CD4-positive, alpha-beta memory T cell (primary cell): ENCODE measurements at places on chromosomes 1 and 21. TPM values are rescaled to one million over a fixed set of nuclear protein-coding genes. Genes with fewer than 3 reads are reported as not detected.

CR2 gene
- 6.7 TPM for total RNA-seq

KCND3 gene
- not detected for total RNA-seq

NEK2 gene
- total RNA-seq: not detected

SMIM11 gene
- 8.4 TPM for total RNA-seq

S1PR1 gene
- total RNA-seq: 363 TPM

BPNT1 gene
- 11.4 TPM for total RNA-seq

SLC5A9 gene
- not detected for total RNA-seq

SPOCD1 gene
- total RNA-seq: 0.94 TPM

UBL4B gene
- total RNA-seq: not detected

GREM2 gene
- total RNA-seq: 1.8 TPM

EXO1 gene
- total RNA-seq: 0.41 TPM

IGSF5 gene
- not detected for total RNA-seq

PDZK1 gene
- total RNA-seq: not detected

TMEM61 gene
- not detected for total RNA-seq

PRRX1 gene
- not detected for total RNA-seq

LCE3D gene
- not detected for total RNA-seq

FMOD gene
- not detected for total RNA-seq

- H3K36me3 ChIP-seq: no peaks in the 10 kb centered on the region
- no peak for DNase-seq
- H3K27ac ChIP-seq: no peak overlapping the region
- H3K4me1 ChIP-seq: peaks cover 25% of the 10 kb centered on the region
- H3K4me3 ChIP-seq: no peak overlapping the region
Measured at GRCh38 chr1:6208723-6209660, 3.1 kb downstream of the RNF207 start.

DNA sequence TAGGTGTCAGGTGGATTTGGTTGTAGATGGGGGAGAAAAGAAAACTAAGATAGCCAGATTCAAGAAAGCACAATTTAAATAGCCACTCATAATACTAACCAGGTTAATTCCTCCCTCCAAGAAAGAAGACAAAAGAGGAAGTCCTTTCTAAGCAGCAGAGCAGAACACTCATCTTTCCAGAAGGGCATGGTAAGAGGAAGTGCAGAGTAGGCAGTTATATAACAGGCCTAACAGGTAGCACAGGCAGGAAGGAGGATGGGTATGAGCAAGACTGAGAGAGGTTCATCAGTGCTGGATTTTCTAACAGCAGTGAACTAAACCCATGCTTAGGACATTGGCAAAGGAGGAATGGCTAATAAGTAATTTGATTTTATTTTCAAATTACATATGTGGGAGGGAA lies 517.5 kb downstream of the PLPP3 start:
- H3K27ac ChIP-seq: no peak overlapping the region
- H3K4me3 ChIP-seq: no peak overlapping the region
- no peak for DNase-seq
- no peaks in the 10 kb centered on the region for H3K27me3 ChIP-seq
- no peaks in the 10 kb centered on the region for H3K36me3 ChIP-seq

DNA sequence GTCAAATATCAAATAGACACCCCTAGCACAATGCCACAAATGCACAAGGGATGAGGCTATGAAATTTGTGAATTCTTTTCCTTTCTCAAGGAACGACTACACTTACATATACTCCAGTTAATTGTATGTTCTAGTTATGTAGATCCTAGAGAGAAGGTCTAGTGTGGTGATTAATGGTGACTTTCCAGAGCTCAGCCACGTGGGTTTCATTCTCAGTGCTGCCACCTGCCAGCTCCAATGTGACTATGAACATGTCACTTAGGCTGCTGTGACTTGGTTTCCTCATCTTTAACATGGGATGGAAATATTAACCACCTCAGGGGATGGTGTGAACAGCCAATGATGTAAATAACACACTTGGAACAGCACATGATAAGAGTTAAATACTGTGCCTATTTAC lies 138.3 kb downstream of the APP start:
- H3K4me3 ChIP-seq: no peak overlapping the region
- H3K27ac ChIP-seq: no peak overlapping the region
- H3K27me3 ChIP-seq: no peaks in the 10 kb centered on the region
- DNase-seq: no peak
- H3K4me1 ChIP-seq: no peaks in the 10 kb centered on the region

DNA sequence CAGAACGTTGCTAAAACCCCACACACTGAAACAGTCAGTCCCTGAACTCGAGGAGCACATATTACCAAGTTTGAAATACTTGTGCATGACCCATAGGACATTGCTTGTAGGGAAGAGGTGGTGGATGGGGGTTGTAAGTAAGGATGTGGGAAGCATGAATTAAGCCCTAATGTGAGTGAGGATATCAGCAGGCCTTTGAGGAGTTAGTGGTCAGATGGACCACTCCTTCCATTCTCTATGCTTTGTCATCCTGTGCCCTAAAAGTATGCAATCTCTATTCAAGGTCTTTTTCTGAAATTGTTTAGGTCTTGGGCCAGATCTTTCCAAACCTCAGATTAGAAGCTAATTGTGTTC lies 70.9 kb upstream of the SAMSN1 start:
- H3K27ac ChIP-seq: no peak overlapping the region
- DNase-seq: no peak
- no peaks in the 10 kb centered on the region for H3K4me1 ChIP-seq

GRCh38 chr1:247110627-247111258 lies 6.6 kb upstream of the ZNF669 start:
- peaks cover 14% of the 10 kb centered on the region for H3K4me1 ChIP-seq
- H3K27ac ChIP-seq: no peak overlapping the region
- H3K36me3 ChIP-seq: no peaks in the 10 kb centered on the region
- peaks cover 9% of the 10 kb centered on the region for H3K27me3 ChIP-seq

- peaks cover 59% of the 10 kb centered on the region for H3K4me1 ChIP-seq
- no peaks in the 10 kb centered on the region for H3K27me3 ChIP-seq
- H3K4me3 ChIP-seq: peak overlapping the region; percentile 95
- no peak for DNase-seq
- H3K27ac ChIP-seq: peak overlapping the region; percentile 92
Measured at GRCh38 chr1:174160603-174161002, 1.3 kb downstream of the RABGAP1L start.

DNA sequence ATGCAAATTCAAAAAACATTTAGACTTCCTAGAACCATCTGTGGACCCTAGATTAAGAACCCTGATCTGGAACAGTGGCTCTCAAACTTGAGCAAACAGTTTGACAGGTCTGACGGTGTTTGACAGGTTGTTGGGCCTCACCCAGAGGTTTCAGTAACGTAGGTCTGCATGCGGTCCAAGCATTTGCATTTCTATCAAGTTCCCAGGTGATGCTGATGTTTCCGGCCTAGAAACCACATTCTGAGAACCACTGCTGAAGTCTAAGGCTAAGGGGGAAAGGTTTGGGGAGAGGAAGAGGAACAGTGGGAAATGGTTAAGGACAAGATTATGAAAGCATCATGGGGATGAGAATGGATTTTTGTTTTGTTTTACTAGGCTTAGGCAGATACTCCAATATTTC lies 48.6 kb downstream of the MDM4 start:
- no peak overlapping the region for H3K4me3 ChIP-seq
- H3K27ac ChIP-seq: no peak overlapping the region
- H3K27me3 ChIP-seq: no peaks in the 10 kb centered on the region

GRCh38 chr1:59248758-59249157 lies 48.1 kb upstream of the FGGY start:
- no peak overlapping the region for H3K27ac ChIP-seq
- no peak overlapping the region for H3K4me3 ChIP-seq
- no peaks in the 10 kb centered on the region for H3K27me3 ChIP-seq
- no peak for DNase-seq
- H3K36me3 ChIP-seq: no peaks in the 10 kb centered on the region

GRCh38 chr1:29688471-29689365 lies 452.4 kb downstream of the PTPRU start:
- no peak overlapping the region for H3K4me3 ChIP-seq
- no peaks in the 10 kb centered on the region for H3K36me3 ChIP-seq
- H3K27ac ChIP-seq: no peak overlapping the region
- H3K27me3 ChIP-seq: no peaks in the 10 kb centered on the region
- DNase-seq: no peak
- H3K4me1 ChIP-seq: no peaks in the 10 kb centered on the region

DNA sequence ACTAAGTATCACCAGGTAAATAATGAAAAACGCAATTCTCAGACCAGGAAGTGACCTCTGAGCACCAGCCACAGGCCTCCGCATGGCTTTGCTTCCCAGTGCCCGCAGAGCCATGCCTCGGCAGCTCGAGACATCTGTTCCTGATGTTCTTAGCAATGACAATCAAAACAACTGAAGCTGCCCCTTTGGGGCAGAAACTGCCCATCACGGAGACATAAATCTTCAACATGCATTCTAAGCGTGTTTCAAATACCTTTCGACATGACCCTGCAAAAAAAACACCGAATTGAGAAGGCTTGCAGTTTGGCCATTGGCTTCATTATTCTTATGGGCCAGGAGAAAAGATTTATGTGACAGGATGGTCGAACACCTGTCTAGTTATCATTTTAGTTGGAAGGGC lies 5.8 kb upstream of the RAP1GAP start:
- no peak overlapping the region for H3K27ac ChIP-seq
- H3K36me3 ChIP-seq: peaks cover 9% of the 10 kb centered on the region
- no peaks in the 10 kb centered on the region for H3K27me3 ChIP-seq
- H3K4me1 ChIP-seq: peaks cover 2% of the 10 kb centered on the region

- no peak overlapping the region for H3K4me3 ChIP-seq
- H3K36me3 ChIP-seq: no peaks in the 10 kb centered on the region
- DNase-seq: no peak
- peaks cover 19% of the 10 kb centered on the region for H3K4me1 ChIP-seq
- no peak overlapping the region for H3K27ac ChIP-seq
Measured at GRCh38 chr1:12485231-12486058, 132.6 kb downstream of the DHRS3 start.

GRCh38 chr1:239311331-239311730 lies 75.0 kb upstream of the CHRM3 start:
- no peak overlapping the region for H3K27ac ChIP-seq
- no peaks in the 10 kb centered on the region for H3K36me3 ChIP-seq
- DNase-seq: no peak
- H3K27me3 ChIP-seq: no peaks in the 10 kb centered on the region

GRCh38 chr1:182833271-182833670 lies 5.9 kb upstream of the DHX9 start:
- no peaks in the 10 kb centered on the region for H3K27me3 ChIP-seq
- no peak overlapping the region for H3K4me3 ChIP-seq
- H3K4me1 ChIP-seq: no peaks in the 10 kb centered on the region
- no peaks in the 10 kb centered on the region for H3K36me3 ChIP-seq
- H3K27ac ChIP-seq: no peak overlapping the region

GRCh38 chr1:211349741-211350140 lies 23.1 kb downstream of the TRAF5 start:
- no peak overlapping the region for H3K27ac ChIP-seq
- H3K4me3 ChIP-seq: no peak overlapping the region
- H3K27me3 ChIP-seq: no peaks in the 10 kb centered on the region
- peaks cover 93% of the 10 kb centered on the region for H3K4me1 ChIP-seq
- DNase-seq: no peak

GRCh38 chr1:84376000-84376910 lies 22.0 kb upstream of the DNASE2B start:
- H3K36me3 ChIP-seq: no peaks in the 10 kb centered on the region
- DNase-seq: no peak

DNA sequence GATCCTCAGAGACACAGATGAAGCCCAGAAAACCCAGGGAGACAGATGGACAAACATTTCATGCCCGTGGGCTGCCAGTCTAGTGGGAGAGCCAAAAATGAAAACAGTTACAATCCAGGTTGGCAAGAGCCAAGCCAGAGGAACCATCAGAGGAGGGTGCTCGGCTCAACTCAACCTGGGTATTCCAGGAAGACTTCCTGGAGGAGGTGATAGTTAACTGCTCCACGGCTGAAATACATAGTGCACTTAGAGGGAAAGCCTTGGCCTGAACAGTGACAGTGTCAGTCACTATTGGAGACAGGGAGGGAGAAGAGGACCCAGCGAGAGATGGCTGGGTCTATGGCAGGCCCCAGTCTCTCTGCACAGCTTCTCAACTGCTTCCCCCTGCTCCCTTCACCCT lies 1.9 kb downstream of the ARHGEF19 start:
- no peaks in the 10 kb centered on the region for H3K36me3 ChIP-seq
- H3K27me3 ChIP-seq: no peaks in the 10 kb centered on the region
- no peak for DNase-seq
- H3K4me3 ChIP-seq: no peak overlapping the region

- H3K4me3 ChIP-seq: no peak overlapping the region
- no peaks in the 10 kb centered on the region for H3K27me3 ChIP-seq
- no peaks in the 10 kb centered on the region for H3K4me1 ChIP-seq
Measured at GRCh38 chr1:162690672-162691434, 58.6 kb downstream of the DDR2 start.

DNA sequence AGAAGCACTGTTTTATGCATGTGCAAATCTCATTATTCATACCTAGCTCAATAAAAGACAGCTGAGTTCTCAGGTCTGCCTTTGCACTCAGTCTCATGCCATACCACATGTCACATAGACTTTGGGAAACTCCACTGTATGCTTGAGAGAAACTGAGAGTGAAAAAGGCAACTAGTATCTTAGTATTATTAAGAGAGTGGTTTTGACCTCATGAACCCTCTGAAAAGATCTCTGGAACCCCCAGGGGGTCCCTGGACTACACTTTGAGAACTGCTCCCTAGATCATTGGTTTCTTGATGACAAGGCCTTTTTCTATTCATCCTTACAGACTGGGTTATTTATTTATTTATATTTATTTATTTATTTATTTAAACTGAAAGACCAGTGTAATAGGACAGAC lies 3.7 kb upstream of the RHEX start:
- H3K27me3 ChIP-seq: no peaks in the 10 kb centered on the region
- H3K4me1 ChIP-seq: peaks cover 26% of the 10 kb centered on the region
- H3K36me3 ChIP-seq: no peaks in the 10 kb centered on the region
- no peak overlapping the region for H3K4me3 ChIP-seq
- H3K27ac ChIP-seq: no peak overlapping the region

- H3K4me1 ChIP-seq: no peaks in the 10 kb centered on the region
- H3K36me3 ChIP-seq: peaks cover 34% of the 10 kb centered on the region
- no peaks in the 10 kb centered on the region for H3K27me3 ChIP-seq
- H3K27ac ChIP-seq: no peak overlapping the region
Measured at GRCh38 chr1:27816921-27817630, 13.5 kb upstream of the PPP1R8 start.

DNA sequence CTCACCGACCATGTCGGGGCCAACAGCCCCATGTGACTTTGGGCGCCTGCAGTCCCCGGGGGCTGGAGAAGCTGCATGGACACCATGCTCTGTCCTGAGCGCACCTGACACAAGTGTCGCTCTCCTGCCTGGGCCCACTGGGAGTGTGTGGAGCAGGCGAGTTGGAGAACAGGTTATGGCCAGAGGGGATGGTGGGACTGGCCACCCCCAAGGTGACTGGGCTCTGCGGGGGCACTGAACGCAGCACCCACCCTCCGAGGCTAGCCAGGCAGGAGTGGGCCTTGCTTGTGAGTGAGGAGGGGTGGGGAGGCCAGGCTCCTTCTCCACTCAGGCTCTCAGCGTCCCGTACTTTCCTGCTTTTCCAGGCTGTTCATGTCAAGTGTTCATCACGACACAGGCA lies 35.6 kb downstream of the SNAP47 start:
- no peak for DNase-seq
- H3K36me3 ChIP-seq: no peaks in the 10 kb centered on the region
- peaks cover 45% of the 10 kb centered on the region for H3K4me1 ChIP-seq
- no peaks in the 10 kb centered on the region for H3K27me3 ChIP-seq

- H3K27ac ChIP-seq: no peak overlapping the region
- H3K4me1 ChIP-seq: no peaks in the 10 kb centered on the region
- no peaks in the 10 kb centered on the region for H3K27me3 ChIP-seq
- no peak for DNase-seq
Measured at GRCh38 chr1:33446590-33446989, 15.7 kb upstream of the PHC2 start.

GRCh38 chr1:2877391-2877790 lies 75.9 kb upstream of the TTC34 start:
- no peaks in the 10 kb centered on the region for H3K36me3 ChIP-seq
- H3K4me3 ChIP-seq: no peak overlapping the region
- no peak for DNase-seq
- no peaks in the 10 kb centered on the region for H3K27me3 ChIP-seq
- no peaks in the 10 kb centered on the region for H3K4me1 ChIP-seq
